Left ventricle myocardium inferior (tissue), 1 donor: ENCODE measurements at places on chromosomes 1 and 21. TPM values are rescaled to one million over a fixed set of nuclear protein-coding genes. Genes with fewer than 3 reads are reported as not detected.

Gene NRIP1
- total RNA-seq: 16.8 TPM

Gene TNFSF4
- 0.44 TPM for total RNA-seq

Gene WNT2B
- 1.7 TPM for total RNA-seq

Gene RGSL1
- total RNA-seq: not detected

Gene RNU1-1
- total RNA-seq: 6,072 TPM

Gene KRTAP19-1
- total RNA-seq: not detected

Gene SCMH1
- total RNA-seq: 48.1 TPM

DNA sequence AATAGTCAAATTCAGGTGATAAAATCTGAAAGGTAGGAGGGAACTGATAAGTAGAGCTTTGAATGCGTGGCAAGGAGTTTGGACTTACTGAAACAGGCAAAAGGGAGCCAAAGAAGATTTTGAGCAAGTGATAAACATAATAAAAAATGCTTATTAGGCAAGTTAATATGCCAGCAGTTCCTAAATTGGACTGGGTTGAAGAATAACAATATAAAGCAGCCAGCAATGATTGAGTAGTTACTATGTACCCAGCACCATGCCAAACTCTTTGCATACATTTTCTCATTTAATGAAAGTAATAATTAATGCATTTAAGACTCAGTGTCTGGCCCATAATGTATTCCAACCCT, 23.8 kb upstream of the AHCYL1 start:
- no peak for DNase-seq

DNA sequence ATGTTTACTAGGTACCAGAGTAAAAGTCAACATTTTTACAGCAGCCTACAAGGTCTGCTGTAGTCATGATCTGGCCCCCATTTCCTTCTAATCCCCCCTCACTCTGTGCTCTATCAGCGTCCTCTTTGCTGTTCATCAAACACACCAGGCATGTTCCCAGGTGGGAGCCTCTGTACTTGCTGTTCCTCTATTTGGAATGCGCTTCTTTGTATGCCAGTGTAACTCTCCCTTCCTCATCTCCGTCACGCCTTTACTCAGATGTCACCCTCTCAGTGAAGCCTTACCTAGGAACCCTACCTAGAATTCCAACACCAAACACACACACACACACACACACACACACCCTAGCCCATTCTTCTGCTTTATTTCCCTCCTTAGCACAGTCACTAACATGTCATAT, 21.0 kb downstream of the TP53BP2 start:
- no peak for DNase-seq

DNA sequence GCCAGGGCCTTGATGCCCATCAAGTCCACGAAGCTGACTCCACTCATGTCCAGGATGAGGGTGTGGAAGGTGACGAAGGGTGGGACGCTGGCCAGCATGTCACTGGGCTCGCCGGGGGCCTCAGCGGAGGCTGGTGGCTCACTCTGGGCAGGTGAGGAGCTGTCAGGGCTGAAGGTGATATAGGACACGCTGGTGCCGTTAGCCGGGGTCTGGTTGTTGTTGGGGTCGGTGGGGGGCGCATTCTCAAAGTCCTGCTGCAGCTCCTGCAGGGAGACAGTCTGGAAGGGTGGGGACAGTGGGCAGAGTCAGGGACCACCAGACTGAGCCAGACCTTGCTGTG, 21.7 kb downstream of the SLC26A9 start:
- no peak for DNase-seq

DNA sequence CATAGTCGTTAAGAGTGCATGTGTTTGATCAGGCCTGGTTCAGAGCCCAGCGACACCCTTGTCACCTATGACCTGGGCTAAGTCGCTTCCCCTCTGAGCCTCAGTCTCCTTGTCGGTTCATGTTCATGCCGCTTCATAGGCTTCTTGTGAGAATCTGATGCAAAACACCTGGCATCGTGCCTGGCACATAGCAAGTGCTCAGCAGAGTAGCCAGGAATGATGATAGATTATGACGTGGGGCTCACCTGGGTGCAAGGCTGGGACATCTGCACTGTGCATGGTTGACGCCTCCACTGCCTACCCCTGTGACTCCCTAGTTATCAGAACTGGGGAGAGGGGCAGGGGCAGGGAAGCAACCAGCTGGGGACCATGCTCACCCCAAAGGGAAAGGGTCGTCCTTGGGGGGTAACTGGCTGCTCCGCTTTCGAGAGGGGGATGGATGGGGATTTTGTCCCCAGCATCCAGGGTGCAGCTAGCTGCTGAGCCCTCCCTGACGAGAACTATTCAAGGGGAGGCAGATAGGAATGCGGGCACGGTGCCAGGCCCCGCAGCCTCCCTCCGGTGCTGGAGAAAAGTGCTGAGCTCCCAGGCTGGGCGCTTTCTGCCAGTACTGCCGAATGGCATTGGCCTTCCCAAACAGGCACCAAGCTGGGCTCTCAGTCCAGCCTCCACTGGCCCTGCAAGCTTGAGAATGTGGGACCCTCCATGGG, 9.3 kb downstream of the EFHD2 start:
- DNase-seq: no peak

DNA sequence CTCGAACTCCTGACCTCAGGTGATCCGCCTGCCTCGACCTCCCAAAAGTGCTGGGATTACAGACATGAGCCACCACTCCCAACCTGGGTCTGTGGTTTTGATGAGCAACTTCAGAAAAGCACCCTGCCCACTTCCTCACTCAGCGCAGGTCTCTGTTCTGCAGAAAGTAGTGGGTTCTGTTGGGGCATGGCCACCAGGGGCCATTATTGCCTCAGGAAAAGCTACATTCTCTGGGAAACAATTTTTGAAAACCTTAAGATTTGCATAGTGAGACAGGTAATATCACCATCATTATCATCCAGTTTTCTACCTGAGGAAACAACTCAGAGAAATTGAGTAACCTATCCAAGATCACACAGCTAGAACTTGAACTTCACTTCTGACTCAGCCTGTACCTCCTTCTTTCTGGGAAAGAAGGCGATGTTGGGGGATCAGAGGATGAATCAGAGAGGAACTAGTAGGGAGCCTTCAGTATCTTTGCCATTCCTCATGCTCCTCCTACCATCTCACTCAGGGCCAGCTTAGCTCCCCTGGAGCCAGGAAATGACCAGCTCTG, 7.1 kb upstream of the NES start:
- no peak for DNase-seq

GRCh38 chr1:157099633-157100009, at the start of gene ETV3L:
Gene ETV3L, minus strand, starts transcription at chr1:157099808. Its CDS starts 285 bp downstream, at chr1:157099523.
- DNase-seq: peak; percentile 29

DNA sequence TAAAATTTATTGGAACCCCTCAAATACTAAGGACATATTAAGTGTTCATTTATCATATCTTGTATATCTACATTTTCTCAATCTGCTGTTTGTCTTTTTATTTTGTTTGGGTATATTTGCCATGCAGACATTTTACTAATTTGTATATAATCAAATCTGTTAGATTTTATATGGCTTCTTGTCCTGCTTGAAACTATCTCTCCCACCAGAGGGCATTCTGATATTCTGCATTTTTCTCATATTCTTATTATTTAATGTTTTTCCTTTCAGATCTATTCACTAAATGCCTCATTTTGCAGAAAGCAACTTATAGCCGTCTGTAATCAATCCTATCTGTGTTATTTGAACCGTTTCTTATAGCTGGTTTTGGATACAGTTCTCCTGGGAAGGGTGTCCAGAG, 745.5 kb downstream of the LRRIQ3 start:
- no peak for DNase-seq

- DNase-seq: no peak
These were observed 46.5 kb downstream of the SAMD13 start for GRCh38 chr1:84347932-84348555.

- no peak for DNase-seq
These were observed 127.8 kb upstream of the IGSF21 start for GRCh38 chr1:17979815-17980214.

DNA sequence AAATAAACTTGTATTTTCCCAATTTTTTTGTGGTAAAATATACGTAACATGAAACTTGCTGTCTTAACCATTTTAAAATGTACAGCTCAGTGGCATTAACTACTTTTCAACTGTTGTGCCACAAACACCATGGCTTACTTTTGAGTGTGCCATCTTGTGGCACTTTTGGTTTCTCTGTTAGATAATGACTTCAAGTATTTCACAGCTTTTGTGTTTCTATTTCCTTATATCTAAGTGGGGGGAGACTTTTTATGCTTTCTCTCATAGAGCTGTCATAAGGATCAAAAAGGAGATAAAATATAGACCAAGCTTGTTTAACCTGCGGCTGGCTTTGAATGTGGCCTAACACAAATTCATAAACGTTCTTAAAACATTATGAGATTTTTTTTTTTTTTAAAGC, 44.3 kb downstream of the CDC14A start:
- DNase-seq: no peak

- no peak for DNase-seq
These were observed 162.5 kb downstream of the RWDD3 start for GRCh38 chr1:95396557-95396956.

GRCh38 chr1:92299477-92300150, 755 bp downstream of the RPAP2 start:
- DNase-seq: no peak

GRCh38 chr1:1089731-1090423, 15.8 kb upstream of the RNF223 start:
- DNase-seq: no peak

DNA sequence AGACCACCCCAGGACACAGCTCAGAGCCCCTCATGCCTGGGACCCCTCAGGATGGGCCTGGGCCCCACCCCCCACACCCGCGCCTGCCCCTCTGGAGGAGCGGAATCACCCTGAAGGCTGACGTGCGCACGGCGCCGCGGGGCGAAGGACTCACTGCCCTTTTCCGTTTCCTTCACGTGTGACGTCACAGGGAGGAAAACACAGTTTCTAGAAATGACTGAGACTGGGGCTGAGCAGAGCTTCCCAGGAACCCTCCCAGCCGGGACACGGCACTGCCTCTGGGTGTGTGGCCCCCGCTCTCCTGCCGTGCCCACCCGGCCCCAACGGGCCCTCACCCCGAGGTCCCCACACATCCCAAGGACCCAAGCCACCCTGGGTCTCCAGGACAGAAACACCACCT, 5.4 kb upstream of the TNFRSF4 start:
- DNase-seq: no peak

DNA sequence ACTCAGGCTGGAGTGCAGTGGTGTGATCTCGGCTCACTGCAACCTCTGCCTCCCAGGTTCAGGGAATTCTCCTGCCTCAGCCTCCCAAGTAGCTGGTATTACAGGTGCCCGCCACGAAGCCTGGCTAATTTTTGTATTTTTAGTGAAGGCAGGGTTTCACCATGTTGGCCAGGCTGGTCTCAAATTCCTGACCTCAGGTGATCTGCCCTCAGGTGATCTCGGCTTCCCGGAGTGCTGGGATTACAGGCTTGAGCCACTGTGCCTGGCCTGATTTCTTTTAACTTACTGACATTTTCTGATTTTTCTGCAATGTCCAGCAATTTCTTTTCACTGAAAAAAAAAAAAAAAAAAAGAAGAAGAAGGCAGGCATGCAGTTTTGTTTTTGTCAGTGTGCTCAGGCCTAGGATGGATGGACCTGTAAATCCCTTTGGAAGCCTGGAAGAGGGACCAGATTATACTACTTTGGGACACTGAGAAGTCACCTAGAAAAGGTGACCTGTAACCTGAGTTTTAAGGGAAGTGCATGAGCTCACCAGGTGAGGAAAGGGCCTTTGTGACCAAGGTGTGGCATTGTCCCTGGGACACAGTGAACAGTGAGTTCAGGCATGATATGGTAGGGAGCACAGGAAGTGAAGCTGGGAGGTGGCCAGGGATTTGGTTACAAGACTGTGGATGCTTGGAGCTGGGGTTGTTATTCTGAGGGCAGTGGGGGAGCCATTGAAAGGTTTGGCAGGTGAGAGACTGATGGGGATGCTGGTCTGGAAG, 2.7 kb upstream of the TMEM61 start:
- DNase-seq: no peak

DNA sequence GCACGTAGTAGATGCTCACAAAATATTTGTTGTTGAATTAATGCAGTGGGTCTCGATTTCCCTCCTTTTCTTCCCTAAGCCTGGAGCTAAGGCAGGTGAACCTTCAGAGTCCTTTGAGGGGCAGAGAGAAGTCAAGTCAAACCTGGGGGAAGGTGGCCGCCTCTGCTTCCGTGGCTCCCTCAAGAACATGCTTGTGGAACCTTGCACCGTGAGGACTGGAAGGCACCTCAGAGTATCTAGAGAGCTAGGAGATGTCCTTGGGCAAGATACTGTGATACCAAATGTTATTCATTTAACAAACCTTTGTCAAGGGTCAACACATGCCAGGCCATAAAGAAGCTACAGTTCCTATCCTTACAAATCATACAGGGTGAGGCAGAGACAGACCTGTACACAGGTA, 38.3 kb downstream of the GPA33 start:
- no peak for DNase-seq

DNA sequence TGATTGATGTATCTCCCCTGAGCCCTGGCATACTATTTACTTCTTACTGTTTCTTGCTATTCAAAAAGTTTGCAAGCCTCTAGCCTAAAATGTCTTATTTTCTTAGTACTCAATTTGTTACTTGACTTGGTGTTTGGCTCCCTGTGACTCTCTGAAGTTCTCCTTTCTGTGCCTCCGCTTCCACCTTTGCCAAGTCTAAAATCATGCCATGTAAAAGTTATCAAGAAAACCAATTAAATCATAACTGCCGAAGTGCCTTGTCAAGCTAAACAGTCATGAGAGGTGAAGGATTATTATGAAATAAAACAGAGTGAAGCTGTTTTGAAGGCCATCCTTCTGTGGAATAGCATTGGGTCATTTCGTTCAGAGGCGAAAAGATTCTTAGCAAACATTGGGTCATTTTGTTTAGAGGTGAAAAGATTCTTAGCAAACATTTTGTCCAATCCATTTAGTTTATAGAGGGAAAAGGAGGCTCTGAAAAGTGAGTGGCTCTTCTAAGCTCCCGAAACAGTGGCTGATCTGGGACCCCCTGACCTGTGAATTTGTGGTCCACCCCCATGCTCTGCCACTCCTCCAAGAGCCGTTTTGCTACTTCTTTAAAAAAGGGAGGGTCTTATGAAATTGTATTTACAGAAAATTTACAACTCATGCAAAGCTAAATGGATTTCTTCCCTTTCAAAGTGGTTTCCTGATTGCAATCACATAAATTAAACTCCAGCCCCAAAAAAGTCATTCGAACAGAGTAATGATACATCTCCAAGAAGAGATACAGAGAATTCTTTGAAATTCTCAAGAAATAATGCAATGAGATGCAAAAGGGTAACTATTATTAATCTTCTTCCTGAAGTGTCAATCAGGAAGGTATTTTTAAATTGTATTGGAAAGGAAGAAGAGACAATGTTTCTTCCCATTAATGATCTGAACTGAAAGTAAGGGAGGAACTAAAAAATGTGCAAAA, 141.4 kb downstream of the RUNX1 start:
- DNase-seq: no peak

DNA sequence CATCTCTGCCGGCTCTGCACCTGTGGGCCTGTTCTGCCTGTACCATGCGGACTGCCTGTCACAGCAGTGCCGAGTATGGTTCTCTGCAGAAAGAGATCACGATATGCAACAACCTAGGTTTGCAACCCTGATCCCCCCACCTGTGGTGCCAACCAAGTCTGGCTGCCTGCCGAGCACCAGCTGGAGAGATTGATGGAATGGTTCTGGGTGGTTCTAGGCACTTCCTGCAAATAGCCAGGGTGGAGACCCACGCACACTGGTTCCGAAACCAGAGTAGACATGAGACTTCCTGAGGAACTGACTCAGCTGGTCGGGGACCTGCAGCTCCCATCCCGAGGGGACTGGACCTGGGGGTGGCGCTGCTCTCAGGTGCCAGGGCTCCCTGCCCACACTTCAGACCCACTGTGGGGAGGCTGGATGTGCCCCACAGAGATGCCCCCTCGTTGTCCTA, 5.4 kb downstream of the TPRG1L start:
- DNase-seq: no peak
